ENCODE measurements at places on chromosomes 7 and 10. TPM values are rescaled to one million over a fixed set of nuclear protein-coding genes. Genes with fewer than 3 reads are reported as not detected.

Gene SPDYE8
- total RNA-seq: not detected

Gene HYAL4
- total RNA-seq: 1.3 TPM

Gene RBP3
- under 0.01 TPM for total RNA-seq

Gene SPDYE2B
- total RNA-seq: not detected

Gene SFTPA1
- not detected for total RNA-seq

Gene HOXA6
- total RNA-seq: 4.3 TPM

Gene APBB1IP
- 2.7 TPM for total RNA-seq

Gene NUTM2D
- total RNA-seq: 1.5 TPM

Gene MSMB
- total RNA-seq: not detected

Gene IKZF1
- not detected for total RNA-seq

Gene TMUB1
- total RNA-seq: 33.1 TPM

Gene INHBA
- 186 TPM for total RNA-seq

Gene HTR5A
- total RNA-seq: not detected

Gene CHN2
- total RNA-seq: 0.29 TPM

Gene OR2F2
- total RNA-seq: not detected

Gene MKX
- total RNA-seq: 0.14 TPM

Gene ACSM6
- total RNA-seq: not detected

Gene OR2A12
- total RNA-seq: not detected

Gene DUS4L
- total RNA-seq: 9.6 TPM

Gene PIP
- total RNA-seq: not detected

Gene LGI1
- total RNA-seq: not detected

Gene POLL
- 16.4 TPM for total RNA-seq

Gene FOXP2
- total RNA-seq: not detected

Gene PDLIM1
- total RNA-seq: 37.9 TPM

Gene FBXW4
- total RNA-seq: 42.4 TPM

Gene SLC16A12
- total RNA-seq: 0.14 TPM

Gene METTL27
- total RNA-seq: 2.4 TPM

Gene NOBOX
- total RNA-seq: not detected

Gene BHLHA15
- total RNA-seq: 16.2 TPM

All from placental pericyte (primary cell).